ENCODE measurements at places on chromosomes 6 and 20.

- DNase-seq: no peak
Measured at GRCh38 chr20:63179687-63180568, 36.0 kb downstream of the YTHDF1 start.

GRCh38 chr6:112237066-112237465 lies 17.3 kb downstream of the LAMA4 start:
- no peak for DNase-seq

DNA sequence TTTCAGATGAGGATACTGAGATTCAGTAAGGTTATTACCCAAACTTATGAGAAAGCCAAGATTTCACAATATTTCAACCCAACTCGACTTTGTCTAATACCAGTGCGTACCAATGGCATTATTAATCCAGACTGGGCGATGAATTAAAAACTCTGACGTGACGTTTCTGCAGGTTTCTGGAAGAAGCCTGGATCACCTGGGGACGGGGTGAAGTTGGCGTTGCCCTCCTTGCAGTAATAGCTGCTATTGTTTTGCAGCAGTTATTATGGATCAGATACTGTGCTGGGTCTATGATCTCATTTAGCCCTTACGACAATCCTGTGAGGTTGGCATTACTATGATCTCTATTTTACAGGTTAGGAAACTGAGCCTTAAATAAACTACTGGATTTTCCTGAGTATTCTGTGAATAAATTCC lies 569 bp upstream of the CDC5L start:
- DNase-seq: peak; percentile 28

GRCh38 chr20:51687108-51687507 lies 81.1 kb downstream of the ATP9A start:
- DNase-seq: no peak

Data from MV-4-11 (cell line).